ENCODE measurements at places on chromosomes 5 and 9.

GRCh38 chr9:71514344-71514975 lies 253.9 kb downstream of the CEMIP2 start:
- H3K4me1 ChIP-seq = no peaks in the 10 kb centered on the region
- DNase-seq = no peak
- H3K27ac ChIP-seq = no peak overlapping the region
- no peaks in the 10 kb centered on the region for H3K36me3 ChIP-seq
- H3K4me3 ChIP-seq = no peak overlapping the region

- 0 out of 2 replicates have a peak overlapping the region, but pooled peaks have one; percentile 14 for H3K27ac ChIP-seq
- H3K27me3 ChIP-seq = no peaks in the 10 kb centered on the region
- no peak for DNase-seq
Observed at GRCh38 chr5:143331956-143332355, 71.5 kb downstream of the NR3C1 start.

DNA sequence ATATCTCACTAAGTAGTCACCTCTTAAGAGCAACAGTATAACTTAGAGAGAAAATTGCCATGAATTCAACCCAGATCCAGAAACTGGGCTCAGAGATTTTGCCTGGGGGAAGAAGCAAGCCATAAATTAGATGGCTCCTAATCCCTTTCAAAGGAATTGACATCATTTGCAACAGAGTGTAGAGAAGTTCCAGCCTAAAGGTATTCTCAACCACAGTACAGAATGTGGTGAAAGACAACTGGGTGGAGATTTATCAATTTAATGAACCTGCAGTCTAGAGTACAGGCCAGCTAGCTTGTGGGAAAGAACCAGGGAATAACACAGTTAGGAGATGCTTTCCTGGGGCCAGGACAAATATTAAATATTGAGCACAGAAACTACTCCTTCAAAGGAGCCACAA lies 39.6 kb downstream of the CDKL3 start:
- H3K27me3 ChIP-seq = no peaks in the 10 kb centered on the region
- no peaks in the 10 kb centered on the region for H3K36me3 ChIP-seq
- no peak overlapping the region for H3K27ac ChIP-seq
- DNase-seq = no peak
- H3K4me1 ChIP-seq = no peaks in the 10 kb centered on the region

DNA sequence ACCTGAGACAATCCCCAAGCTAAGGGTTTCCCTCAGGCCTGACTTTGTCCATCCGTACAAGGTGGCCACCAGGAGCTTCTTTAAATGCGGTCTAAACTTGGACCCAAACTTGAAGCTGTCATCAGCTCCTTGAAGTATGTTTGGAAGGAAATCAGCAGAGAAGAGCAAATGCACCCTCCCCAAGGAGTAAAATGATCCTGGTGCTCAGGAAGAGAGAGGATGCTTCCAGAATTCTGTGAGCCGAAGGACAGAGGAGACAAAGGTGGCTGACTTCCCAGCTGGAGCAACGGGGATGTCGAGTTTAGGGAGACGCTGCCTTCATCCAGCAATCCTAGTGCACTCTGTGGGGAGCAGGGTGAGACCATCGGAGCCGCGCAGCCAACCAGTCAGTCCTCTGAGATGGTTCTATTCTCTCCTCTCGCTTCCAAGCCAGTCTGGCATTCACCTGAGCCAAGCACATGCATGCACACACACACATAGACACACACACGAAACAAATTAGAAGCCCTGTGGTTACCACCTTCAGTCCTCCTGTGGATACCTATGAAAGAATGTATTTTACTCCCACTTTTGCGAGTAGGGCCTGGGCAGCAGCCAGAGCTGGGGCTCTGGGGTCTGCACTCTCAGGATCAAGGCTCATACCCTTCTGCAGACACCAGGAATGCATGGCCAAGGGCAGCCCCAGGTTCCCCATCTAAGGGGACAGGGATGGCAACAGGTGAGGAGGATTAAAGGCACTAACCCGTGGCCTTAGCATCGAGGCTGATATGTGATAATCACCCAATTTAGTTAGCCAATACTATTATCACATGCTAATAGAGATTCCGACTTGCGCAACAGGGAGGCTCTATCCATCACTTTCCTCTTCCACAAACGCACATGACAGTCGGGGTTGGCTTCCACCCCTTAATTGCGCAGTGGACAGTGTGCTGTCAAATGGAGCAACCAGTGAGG lies 75.8 kb downstream of the GTF3C4 start:
- peaks cover 2% of the 10 kb centered on the region for H3K4me1 ChIP-seq
- no peak overlapping the region for H3K4me3 ChIP-seq
- H3K36me3 ChIP-seq = no peaks in the 10 kb centered on the region
- H3K27me3 ChIP-seq = peaks cover 6% of the 10 kb centered on the region
- H3K27ac ChIP-seq = no peak overlapping the region

- no peak overlapping the region for H3K27ac ChIP-seq
- H3K27me3 ChIP-seq = no peaks in the 10 kb centered on the region
- H3K4me1 ChIP-seq = no peaks in the 10 kb centered on the region
Observed at GRCh38 chr5:172885597-172886340, 51.7 kb downstream of the ERGIC1 start.

GRCh38 chr5:60806591-60807243 lies 37.4 kb downstream of the ELOVL7 start:
- no peaks in the 10 kb centered on the region for H3K36me3 ChIP-seq
- no peaks in the 10 kb centered on the region for H3K4me1 ChIP-seq
- no peak overlapping the region for H3K27ac ChIP-seq
- no peaks in the 10 kb centered on the region for H3K27me3 ChIP-seq
- no peak overlapping the region for H3K4me3 ChIP-seq

GRCh38 chr5:174945853-174946252 lies 221.5 kb downstream of the MSX2 start:
- H3K27ac ChIP-seq = no peak overlapping the region
- H3K36me3 ChIP-seq = no peaks in the 10 kb centered on the region
- H3K4me1 ChIP-seq = no peaks in the 10 kb centered on the region
- no peak overlapping the region for H3K4me3 ChIP-seq
- no peaks in the 10 kb centered on the region for H3K27me3 ChIP-seq

GRCh38 chr5:72495410-72495809 lies 11.8 kb downstream of the ZNF366 start:
- H3K4me3 ChIP-seq = no peak overlapping the region
- H3K4me1 ChIP-seq = no peaks in the 10 kb centered on the region
- DNase-seq = no peak
- H3K36me3 ChIP-seq = no peaks in the 10 kb centered on the region

GRCh38 chr9:16030528-16031185 lies 477.8 kb downstream of the CCDC171 start:
- peak overlapping the region; percentile 63 for H3K27ac ChIP-seq
- peaks cover 42% of the 10 kb centered on the region for H3K4me1 ChIP-seq
- DNase-seq = peak; percentile 81
- no peak overlapping the region for H3K4me3 ChIP-seq
- H3K36me3 ChIP-seq = no peaks in the 10 kb centered on the region

GRCh38 chr5:156531199-156531598 lies 204.2 kb downstream of the SGCD start:
- no peak for DNase-seq
- H3K27ac ChIP-seq = no peak overlapping the region
- no peaks in the 10 kb centered on the region for H3K36me3 ChIP-seq
- no peak overlapping the region for H3K4me3 ChIP-seq
- no peaks in the 10 kb centered on the region for H3K27me3 ChIP-seq

- H3K4me3 ChIP-seq = no peak overlapping the region
- H3K27me3 ChIP-seq = peaks cover 4% of the 10 kb centered on the region
- H3K27ac ChIP-seq = no peak overlapping the region
- no peak for DNase-seq
- no peaks in the 10 kb centered on the region for H3K36me3 ChIP-seq
Observed at GRCh38 chr9:132485393-132485792, 75.4 kb downstream of the CFAP77 start.

- DNase-seq = peak; percentile 69
- 0 out of 2 replicates have a peak, but pooled peaks cover 6% of the 10 kb centered on the region for H3K4me1 ChIP-seq
- no peak within 1 kb of the TSS for H3K4me3 ChIP-seq
- H3K27me3 ChIP-seq = peaks cover 30% of the 10 kb centered on the region
- H3K36me3 ChIP-seq = no peaks in the 10 kb centered on the region
- no peak within 1 kb of the TSS for H3K27ac ChIP-seq
Observed at GRCh38 chr9:133534346-133535291, at the start of gene ADAMTSL2. Gene ADAMTSL2 (plus strand): TSS chr9:133534704. CDS start chr9:133536713, 2,009 bp downstream.

DNA sequence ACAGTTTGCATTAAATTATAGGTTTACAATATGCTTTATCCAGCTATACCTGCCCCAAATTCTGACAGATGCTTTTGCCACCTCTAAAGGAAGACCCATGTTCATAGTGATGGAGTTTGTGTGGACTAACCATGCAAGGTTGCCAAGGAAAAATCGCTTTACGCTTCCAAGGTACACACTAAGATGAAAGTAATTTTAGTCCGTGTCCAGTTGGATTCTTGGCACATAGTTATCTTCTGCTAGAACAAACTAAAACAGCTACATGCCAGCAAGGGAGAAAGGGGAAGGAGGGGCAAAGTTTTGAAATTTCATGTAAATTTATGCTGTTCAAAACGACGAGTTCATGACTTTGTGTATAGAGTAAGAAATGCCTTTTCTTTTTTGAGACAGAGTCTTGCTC lies 41.0 kb downstream of the FXN start:
- H3K27ac ChIP-seq = no peak overlapping the region
- no peaks in the 10 kb centered on the region for H3K36me3 ChIP-seq
- no peak overlapping the region for H3K4me3 ChIP-seq

GRCh38 chr5:16160706-16161105 lies 18.9 kb downstream of the MARCHF11 start:
- no peak overlapping the region for H3K4me3 ChIP-seq
- H3K4me1 ChIP-seq = no peaks in the 10 kb centered on the region
- no peaks in the 10 kb centered on the region for H3K36me3 ChIP-seq
- DNase-seq = peak; percentile 49
- no peaks in the 10 kb centered on the region for H3K27me3 ChIP-seq

GRCh38 chr5:87411586-87411972 lies 1.2 kb downstream of the CCNH start:
- DNase-seq = no peak
- peak overlapping the region; percentile 65 for H3K4me3 ChIP-seq
- no peaks in the 10 kb centered on the region for H3K27me3 ChIP-seq
- H3K4me1 ChIP-seq = peaks cover 36% of the 10 kb centered on the region
- H3K27ac ChIP-seq = peak overlapping the region; percentile 95

DNA sequence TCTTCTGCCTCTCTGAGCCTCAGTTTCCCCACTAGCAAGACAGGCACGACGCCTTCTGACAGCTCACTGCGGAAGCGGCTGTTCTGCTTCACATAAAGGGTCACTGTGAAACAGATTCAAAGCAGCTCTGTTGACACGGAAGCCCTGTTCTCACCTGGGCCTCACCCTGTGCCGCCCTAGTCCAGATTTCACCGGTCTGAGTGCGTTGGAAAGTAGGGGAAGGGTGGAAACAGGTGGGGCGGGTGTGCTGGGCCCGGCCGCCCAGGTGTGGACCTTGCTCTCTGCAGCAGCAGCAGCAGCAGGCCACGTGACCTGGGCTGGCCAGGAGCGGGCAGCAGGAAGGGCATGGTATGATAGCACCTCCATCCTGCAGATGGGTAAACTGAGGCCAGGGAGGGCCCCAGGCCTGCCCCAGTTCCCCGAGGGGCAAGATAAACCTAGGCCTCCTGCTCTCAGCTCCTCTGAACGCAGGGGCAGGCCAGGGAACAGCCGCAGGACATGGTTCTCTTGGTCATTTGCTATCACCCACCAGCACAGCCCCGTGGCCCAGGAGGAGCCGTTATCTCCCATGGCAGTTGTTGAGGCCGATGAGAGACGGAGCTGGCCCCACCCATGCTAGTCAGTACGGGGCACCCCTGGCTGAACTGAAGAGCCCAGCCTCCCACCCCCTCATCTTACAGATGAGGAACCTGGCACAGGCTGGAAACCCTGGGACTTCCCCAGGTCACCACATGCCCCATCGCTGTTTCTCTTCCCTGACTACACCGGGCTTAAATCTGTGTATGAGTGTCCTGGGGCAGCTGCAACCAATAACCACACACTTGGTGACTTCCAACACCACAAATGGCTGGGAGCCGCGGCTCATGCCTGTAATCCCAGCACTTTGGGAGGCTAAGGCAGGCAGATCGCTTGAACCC lies 12.1 kb downstream of the PTGES2 start:
- peaks cover 2% of the 10 kb centered on the region for H3K4me1 ChIP-seq
- H3K27me3 ChIP-seq = no peaks in the 10 kb centered on the region
- no peak overlapping the region for H3K27ac ChIP-seq
- H3K4me3 ChIP-seq = no peak overlapping the region

GRCh38 chr5:149834246-149834855 lies 104.2 kb downstream of the PPARGC1B start:
- no peaks in the 10 kb centered on the region for H3K27me3 ChIP-seq
- peaks cover 33% of the 10 kb centered on the region for H3K36me3 ChIP-seq
- DNase-seq = peak; percentile 51
- H3K4me1 ChIP-seq = no peaks in the 10 kb centered on the region
- no peak overlapping the region for H3K27ac ChIP-seq

GRCh38 chr5:73446631-73447529 lies 1.7 kb downstream of the FOXD1 start:
- H3K4me1 ChIP-seq = no peaks in the 10 kb centered on the region
- H3K27me3 ChIP-seq = peaks cover 8% of the 10 kb centered on the region
- H3K4me3 ChIP-seq = no peak overlapping the region
- H3K36me3 ChIP-seq = no peaks in the 10 kb centered on the region
- DNase-seq = no peak

GRCh38 chr5:24693609-24694008 lies 48.8 kb upstream of the CDH10 start:
- H3K36me3 ChIP-seq = no peaks in the 10 kb centered on the region
- no peak overlapping the region for H3K4me3 ChIP-seq
- H3K27ac ChIP-seq = no peak overlapping the region
- no peaks in the 10 kb centered on the region for H3K4me1 ChIP-seq

GRCh38 chr5:54823006-54823405 lies 162.4 kb downstream of the ESM1 start:
- H3K4me3 ChIP-seq = no peak overlapping the region
- no peak for DNase-seq
- H3K36me3 ChIP-seq = no peaks in the 10 kb centered on the region
- no peaks in the 10 kb centered on the region for H3K27me3 ChIP-seq
- H3K4me1 ChIP-seq = no peaks in the 10 kb centered on the region

- H3K27ac ChIP-seq = peak overlapping the region; percentile 76
- no peak overlapping the region for H3K4me3 ChIP-seq
- no peaks in the 10 kb centered on the region for H3K36me3 ChIP-seq
- H3K27me3 ChIP-seq = no peaks in the 10 kb centered on the region
- DNase-seq = no peak
Observed at GRCh38 chr5:160271836-160272235, 40.5 kb downstream of the CCNJL start.

DNA sequence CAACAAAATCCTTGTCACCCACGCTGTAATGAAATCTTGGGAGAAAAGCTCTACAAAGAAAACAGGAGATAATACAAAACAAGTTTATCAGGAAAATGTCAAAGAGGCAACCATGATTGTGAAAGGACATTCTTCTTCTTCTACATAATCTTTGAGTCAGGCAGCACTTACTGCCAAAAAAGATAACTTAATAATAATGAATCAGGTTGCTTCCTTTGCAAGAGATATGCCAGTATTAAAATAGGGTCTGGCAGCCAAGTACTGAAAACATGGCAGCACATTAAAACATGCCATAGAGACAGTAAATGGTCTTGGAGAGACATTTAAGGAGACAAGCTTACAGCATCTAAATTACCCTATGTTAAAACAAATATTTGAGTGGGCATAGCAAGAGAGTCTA lies 1573.4 kb downstream of the EFNA5 start:
- H3K27me3 ChIP-seq = no peaks in the 10 kb centered on the region
- no peak overlapping the region for H3K4me3 ChIP-seq
- H3K4me1 ChIP-seq = no peaks in the 10 kb centered on the region
- H3K36me3 ChIP-seq = no peaks in the 10 kb centered on the region
- no peak overlapping the region for H3K27ac ChIP-seq

Data from DND-41 (cell line).